ENCODE measurements at places on chromosomes 1 and 21.
A peak's percentile ranks its signal among the peaks of the same experiment; 100 is the strongest.

DNA sequence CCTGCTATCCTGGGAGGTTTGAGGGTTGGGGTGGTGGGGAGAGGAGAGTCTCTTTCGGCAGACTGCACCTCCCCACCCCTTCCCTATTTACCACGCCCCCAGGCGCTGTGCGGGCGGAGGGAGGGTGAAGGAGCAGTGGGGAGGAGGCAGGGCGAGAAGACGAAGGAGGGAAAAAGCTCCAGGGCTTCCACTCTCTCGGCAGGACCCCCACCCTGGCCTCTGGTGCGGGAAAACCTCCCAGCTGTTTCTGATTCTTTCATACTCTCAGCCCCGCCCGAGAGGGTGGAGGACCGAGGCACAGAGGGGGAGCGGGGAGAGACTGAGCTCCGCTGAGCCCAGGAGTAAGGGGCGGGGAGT, 866 bp upstream of the WNT2B start:
- no peak for DNase-seq

GRCh38 chr1:155051777-155052398, 772 bp downstream of the ADAM15 start:
- DNase-seq, result no peak

DNA sequence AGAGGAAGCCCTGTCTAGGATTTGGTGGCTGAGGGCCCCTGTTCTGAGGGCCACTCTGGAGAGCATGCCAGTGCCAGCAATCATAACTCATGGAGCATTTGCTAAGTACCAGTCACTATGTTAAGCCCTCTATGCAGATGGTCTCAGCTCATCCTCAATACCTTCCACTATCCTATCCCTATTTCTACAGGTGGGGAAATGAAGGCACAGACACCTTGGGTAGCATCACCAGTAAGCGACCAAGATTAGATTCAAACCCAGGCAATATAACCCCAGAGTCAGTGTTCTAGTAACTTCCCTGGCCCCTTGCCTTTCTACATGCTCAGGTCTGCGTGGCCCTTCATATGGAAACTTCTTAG, 7.9 kb upstream of the NBPF1 start:
- DNase-seq, result no peak

DNA sequence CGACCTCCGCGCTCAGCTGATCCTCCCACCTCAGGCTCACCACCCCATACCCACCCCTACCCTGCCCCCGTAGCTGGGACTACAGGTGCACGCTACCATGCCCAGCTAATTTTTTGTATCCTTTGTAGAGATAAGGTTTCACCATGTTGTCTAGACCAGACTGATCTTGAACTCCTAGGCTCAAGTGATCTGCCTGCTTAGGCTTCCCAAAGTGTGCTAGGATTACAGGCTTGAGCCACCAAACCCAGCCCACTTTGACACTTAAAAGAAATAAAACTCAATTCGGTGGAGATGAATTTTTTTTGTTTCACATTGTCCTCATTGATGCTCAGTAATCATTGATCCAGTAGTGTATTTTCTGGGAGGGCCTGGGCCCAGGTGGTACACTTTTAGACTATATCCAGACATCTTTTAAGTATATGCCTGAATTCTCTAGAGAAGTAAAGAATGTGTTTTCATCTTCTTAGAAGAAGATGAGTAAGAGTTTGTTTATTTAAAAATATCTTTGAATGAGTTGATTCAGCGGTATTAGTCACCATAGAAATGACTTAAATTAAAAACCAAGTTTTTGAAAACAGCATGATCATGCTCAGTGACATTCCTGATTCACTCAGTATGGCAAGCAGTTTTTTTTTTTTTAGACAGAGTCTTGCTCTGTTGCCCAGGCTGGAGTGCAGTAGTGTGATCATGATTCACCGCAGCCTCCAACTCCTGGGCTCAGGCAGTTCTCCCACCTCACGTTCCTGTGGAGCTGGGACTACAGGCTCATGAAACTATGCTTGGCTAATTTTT, 57.8 kb downstream of the EPB41 start:
- no peak for DNase-seq

DNA sequence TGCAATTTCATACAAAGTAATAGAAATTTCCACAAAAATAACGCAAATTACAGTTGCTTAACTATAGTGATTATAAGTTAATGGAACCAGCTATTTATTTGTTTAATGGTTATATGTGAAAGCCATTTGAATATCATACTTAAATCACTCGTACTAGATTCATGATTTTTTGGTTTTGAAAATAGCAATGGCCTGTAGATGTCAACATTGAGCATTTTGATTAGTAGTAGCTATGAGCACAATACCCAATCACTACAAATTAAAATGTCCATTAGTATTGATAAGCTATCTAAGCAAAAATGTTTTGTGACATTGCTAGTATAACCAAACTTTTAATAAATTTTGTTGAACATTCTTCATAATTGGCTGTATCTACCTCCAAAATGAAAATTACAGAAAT, 10.0 kb downstream of the COL24A1 start:
- no peak for DNase-seq

GRCh38 chr1:151371370-151372057, 991 bp downstream of the SELENBP1 start:
- DNase-seq, result no peak

GRCh38 chr1:205354259-205355074, 2.3 kb downstream of the KLHDC8A start:
- DNase-seq, result peak; percentile 16

- no peak for DNase-seq
These were observed 30.9 kb downstream of the SLC66A1 start for GRCh38 chr1:19342894-19343616.

GRCh38 chr1:21174654-21175323, 1.9 kb downstream of the EIF4G3 start:
- DNase-seq, result no peak

DNA sequence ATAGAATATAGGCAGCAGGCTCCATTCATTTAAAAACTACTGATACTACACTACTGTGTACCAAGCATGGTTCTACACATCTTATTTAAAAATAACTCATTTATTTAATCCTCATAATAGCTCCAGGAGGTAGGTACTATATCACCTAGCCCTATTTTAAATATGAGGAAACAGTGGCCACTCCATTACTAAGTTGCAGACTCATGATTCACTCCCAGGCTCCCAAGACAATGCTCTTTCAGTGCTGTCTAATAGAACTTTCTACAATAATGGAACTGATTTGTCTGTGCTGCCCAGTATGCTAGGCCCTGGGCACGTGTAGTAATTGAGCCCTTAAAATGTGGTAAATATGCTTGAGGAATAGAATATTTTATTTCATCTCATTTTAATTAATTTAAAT, 357.1 kb downstream of the LTN1 start:
- no peak for DNase-seq

GRCh38 chr1:2429780-2430591, 17.6 kb upstream of the PEX10 start:
- DNase-seq, result no peak

Measured in stimulated activated CD4-positive, alpha-beta T cell treated with anti-CD3 and anti-CD28 coated beads, TNF-alpha, amount 100 ng/mL, for 4 hours (primary cell).